AG09309 (cell line): ENCODE measurements at places on chromosomes 7 and 10.
A peak's percentile ranks its signal among the peaks of the same experiment; 100 is the strongest.

- no peak for DNase-seq
These were observed 224.8 kb downstream of the DNAJB9 start for GRCh38 chr7:108794466-108794865.

DNA sequence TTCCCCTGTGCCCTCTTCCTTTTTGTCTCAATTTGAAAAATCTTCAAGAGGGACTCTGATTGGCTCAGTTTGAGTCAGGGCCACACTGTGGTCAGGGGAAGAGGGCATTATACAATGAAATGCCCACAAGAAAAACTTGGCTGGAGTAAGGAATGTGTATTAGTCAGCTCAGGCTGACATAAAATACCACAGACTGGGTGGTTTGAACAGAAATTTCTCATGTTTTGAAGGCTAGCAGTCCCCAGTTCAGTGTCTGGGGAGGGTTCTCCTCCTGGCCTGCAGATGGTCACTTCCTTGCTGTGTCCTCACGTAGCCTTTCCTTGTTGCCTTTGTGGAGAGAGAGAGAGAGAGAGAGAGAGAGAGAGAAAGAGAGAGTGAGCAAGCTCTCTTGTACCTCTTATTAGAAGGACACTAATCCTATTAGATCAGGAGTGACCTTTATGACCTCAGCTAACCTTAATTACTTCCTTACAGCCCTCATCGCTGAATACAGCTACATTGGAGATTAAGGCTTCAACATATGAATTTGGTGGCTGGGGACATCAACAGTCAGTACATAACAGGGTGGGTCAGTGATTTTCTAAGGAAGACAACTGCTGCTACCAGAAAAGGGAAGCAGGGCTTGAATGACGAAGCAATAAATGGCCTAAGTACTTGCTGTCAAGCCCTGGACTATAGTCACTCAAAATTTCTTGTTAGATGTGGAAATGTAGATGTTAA lies 25.8 kb upstream of the FAM13C start:
- DNase-seq: peak; percentile 90

- DNase-seq: no peak
These were observed 55.1 kb downstream of the FZD1 start for GRCh38 chr7:91319351-91319750.

DNA sequence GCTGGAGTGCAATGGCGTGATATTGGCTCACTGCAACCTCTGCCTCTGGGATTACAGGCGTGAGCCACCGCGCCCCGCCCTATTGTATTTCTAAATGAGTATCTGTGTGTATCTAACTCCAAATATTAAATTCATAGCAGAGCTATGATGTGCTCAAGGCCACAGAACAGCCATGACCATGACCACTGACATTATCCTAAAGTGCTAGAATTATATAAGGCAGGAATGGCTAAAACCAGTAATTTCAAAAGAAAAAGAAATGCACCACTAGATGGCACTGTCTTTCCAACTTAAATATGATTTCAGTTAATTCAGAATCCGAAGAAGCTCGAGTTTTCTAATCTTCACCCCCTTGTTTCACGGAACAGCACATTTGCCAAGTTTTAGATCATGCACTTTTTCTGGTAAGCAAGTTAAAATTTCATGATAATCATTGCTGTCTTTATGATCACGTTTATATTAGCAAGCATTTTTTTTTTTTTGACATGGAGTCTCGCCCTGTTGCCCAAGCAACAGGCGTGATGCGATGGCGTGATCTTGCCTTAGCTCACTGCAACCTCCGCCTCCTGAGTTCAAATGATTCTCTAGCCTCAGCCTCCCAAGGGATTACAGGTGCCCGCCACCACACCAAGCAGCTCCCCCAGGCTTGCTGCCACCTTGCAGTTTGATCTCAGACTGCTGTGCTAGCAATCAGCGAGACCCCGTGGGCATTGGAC lies 65.3 kb downstream of the OR13A1 start:
- peak; percentile 32 for DNase-seq

DNA sequence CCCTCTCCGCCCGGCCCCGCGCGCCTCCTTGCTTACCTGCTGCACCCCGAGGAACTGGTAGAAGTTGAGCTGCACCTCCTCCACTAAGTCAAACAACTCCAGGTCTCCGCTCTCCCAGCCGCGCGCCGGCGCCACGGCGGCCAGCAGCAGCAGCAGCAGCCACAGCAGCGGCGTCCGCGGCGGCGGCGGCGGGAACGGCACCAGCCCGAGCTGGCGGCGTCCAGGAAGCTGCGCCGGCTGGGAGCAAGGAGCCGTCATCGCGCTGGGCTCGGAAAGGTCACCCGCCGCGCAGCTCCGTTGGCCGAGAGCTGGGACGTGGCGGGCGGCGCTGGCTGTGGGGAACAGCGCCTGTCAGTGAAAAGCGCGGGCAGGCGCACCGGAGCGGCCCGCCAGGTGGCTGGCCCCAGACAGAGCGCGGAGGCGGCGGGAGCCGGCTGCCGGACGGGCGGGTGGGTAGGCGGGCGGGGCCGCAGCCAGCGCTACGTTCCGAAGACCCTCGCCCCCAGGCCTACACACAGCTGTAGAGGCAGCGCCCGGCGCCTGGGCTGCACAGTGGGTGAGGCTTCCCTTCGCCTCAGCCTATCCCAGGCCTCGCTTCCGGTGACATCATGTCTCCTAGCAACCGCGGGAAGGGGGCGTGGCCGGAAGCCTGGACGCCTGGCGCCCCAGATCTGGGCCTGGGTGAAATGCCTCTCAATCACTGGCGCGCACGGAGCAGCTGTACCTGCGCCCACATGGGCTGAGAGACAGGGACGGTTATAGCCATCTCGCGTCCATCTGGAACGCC lies at the start of gene DNAJC1:
TSS of gene DNAJC1 (minus strand) at position 554 of the 787 bp plus-strand sequence. CDS start at position 258, 296 bp downstream.
- DNase-seq: peak; percentile 66

- DNase-seq: no peak
These were observed 28.1 kb downstream of the STAMBPL1 start for GRCh38 chr10:88908194-88908593.

GRCh38 chr10:58627392-58627791 lies 114.7 kb downstream of the BICC1 start:
- DNase-seq: no peak

DNA sequence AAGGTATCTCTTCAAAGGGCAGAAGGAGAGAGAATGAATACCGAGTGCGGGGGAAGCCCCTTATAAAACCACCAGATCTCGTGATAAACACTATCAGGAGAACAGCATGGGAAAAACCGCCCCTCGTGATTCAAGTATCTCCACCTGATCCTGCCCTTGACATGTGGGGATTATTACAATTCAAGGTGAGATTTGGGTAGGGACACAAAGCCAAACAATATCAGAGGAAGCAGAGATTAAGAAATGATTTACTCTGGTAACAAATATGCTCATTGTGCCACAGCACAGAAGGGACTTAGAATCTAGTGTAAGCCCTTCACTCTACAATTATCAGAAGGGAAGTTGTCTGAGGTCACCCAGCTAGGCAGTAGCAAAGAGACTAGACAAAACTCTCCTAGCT lies 40.1 kb upstream of the ZNRF2 start:
- no peak for DNase-seq

GRCh38 chr7:89837515-89837914 lies 316.8 kb upstream of the STEAP1 start:
- no peak for DNase-seq

DNA sequence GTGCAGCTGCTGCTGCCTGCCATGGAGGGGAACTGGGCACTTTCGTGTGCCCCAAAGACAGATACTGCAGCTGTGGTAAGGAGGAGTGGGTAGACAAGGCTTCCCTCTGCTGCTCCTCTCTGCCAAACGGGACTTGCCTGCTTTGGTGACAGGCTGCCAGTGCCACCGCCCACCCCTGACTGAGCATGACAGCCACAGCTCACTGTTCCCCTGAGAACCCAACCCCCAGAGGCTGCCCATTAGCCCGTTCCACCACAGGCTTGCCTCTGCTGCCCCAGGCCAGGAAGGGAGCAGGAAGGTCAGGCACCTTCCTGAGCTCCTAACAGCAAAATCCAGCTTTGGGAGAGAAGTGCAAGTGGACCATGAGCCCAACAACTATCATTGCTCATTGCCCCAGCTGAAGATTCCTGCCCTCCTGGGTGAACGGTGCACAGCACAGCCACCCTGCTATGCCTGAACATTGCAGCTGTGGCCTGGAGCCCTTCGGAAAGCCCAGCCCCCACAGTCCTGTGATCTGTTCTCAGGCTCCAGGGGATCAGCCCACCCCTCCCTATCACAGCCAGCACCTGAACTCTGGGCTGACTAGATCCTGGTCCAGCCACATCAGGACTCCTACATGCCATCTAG lies 58.7 kb upstream of the ANTXRL start:
- DNase-seq: no peak

DNA sequence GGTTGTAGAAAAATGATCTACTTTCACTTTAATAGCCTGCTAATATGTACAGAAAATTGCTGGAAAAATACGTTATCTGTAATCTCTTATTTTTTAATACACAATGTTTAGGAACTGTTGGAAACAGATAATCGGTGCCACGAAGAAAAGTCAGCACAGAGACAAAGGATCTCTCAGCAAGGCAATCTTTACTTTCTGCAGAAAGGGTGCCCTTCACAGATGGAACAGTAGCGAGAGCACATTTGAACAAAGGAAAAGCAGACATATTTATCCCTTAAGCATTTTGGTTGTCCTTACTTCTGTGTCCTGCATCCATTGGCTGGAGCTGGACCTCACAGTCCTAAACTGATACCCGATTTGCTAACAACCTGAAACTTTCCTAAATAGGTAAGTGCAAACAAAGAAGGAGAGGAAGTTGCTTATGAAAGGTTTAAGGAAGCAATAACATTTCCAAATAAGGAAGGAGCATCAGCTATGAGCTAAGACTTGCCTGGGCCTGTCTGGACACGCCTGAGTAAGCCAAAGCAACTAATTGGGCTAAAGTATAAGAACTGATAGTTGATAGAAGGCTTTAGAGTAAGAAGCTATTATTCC lies 640.0 kb downstream of the SH2D4B start:
- DNase-seq: no peak

GRCh38 chr10:53886325-53887300 lies 914.4 kb downstream of the PCDH15 start:
- DNase-seq: no peak

DNA sequence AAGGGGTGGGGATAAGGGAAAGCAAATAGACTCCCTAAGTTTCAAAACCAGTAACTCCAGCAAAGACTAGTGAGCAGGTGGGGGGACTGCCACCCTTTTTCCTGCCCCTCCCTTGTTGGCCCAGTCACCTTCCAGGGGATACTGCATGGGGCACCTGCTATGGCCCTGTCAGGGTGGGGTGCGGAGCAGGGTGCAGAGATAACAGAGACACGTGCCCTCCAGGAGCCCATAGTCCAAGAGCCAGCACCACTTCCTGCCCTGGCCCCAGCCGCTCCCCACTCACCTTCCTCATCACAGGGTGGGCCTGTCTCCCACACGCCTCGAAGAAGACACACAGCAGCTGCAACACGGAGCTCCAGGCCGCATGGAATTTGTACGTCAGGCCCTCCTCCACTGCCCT lies 20.6 kb downstream of the RRP12 start:
- no peak for DNase-seq

DNA sequence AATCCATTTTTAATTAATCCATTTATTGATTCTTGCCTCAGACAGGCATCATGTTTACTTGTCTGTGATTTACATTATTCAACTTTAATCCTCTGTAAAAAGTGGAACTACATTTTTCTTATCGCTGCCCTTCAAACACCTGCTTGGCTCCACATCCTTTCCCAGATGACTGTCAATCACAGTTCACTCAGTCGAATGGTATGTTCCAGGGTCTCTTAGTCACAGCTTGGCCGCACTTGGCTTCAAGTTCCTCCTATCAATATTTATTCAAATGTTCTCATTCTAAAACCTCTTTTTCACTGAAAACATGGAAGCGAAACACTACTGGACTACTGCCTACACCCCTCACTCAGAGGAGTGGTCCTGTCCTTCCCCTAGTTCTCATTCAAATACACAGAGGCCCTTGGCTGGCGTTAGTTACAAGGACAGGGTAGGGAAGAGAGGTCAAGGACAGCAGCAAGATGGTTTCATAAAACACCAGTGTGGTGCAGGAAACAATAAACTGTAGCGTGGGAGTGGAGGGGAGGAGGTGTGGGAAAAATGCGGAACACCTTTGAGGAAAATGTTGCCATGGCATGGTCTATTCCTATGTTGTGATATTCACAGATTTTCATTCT lies 143.2 kb downstream of the USP6NL start:
- no peak for DNase-seq

GRCh38 chr10:27611744-27612550 lies 107.8 kb downstream of the RAB18 start:
- no peak for DNase-seq

DNA sequence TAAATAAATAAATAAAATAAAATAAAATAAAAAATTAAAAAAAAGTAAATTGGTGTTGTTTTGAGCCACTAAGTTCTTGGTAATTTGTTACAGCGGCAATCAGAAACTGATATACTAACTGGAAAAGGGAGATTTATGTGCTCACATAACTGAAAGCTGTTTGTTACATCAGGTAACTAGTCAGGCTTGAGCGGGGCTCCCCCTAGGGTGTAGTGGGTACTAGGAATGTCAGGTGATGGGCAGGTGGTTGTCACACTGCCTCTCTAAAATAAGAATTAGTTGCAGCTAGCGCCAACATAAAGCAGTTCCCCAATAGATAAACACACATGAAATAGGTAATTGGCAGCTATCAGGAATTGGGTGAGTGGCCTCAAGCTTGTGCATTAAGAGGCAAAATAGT lies 1336.9 kb downstream of the XPNPEP1 start:
- no peak for DNase-seq

DNA sequence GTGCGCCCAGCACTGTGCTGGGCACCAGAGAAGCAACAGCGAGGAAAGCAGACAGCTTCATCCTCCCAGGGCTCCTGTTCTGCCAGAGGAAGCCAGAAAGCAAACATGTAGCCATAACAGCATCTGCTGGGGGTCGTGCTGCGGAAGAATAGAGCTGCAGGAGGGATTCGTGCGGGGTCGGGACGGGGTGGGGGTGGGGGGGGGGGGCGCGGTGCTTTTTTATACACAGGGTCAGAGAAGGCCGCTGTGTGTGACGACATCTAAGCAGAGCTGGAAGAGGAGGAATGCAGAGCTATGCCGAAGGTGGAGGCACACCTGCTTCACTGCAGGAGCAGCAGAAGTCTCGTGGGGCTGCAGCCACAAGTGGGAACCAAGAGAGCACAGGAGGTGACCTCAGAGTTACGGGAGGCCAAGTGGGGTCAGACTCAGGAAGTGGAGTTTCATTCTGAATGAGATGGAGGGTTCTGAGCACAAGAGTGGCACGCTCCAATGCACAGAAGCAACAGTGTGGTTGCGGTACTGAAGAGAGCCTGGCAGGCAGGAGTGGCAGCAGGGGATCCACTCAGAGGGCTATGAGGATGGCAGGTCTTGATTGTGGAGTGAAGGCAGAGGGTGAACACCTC lies 11.1 kb downstream of the PKD1L1 start:
- no peak for DNase-seq

- DNase-seq: no peak
These were observed 74.2 kb downstream of the MALSU1 start for GRCh38 chr7:23373151-23374004.

DNA sequence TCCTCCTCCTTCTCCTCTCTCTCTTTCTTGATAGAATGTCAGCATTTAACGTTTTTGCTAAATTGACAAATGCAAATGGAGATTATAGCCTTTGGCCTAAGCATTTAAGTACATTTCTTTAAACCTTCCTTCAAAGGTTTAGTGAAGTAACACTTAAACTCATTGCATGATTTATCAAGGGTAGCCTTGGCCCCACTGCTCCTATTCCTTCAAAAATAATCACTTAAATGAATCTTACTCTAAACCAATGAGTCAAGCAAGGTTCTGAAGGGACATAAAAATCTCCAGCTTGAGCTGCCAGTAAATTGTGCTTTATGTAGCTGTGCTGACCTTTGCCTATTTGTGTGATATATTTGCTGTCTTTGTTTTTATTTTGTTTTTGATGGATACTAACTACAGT lies 358.5 kb upstream of the AKR1E2 start:
- DNase-seq: no peak

GRCh38 chr7:144863320-144863647 lies 27.4 kb upstream of the TPK1 start:
- no peak for DNase-seq

GRCh38 chr7:3103614-3104398 lies 60.1 kb upstream of the CARD11 start:
- DNase-seq: no peak
